ENCODE measurements at places on chromosomes 7 and 10. TPM values are rescaled to one million over a fixed set of nuclear protein-coding genes. Genes with fewer than 3 reads are reported as not detected.

The CYP2C18 gene
- not detected for total RNA-seq

The GNAT3 gene
- total RNA-seq: not detected

The ELMO1 gene
- total RNA-seq: not detected

The HSPB1 gene
- 79.5 TPM for total RNA-seq

The BCL7B gene
- total RNA-seq: 24.8 TPM

The ALOX5 gene
- total RNA-seq: not detected

The SLC18A3 gene
- not detected for total RNA-seq

The THSD7A gene
- not detected for total RNA-seq

The SHH gene
- not detected for total RNA-seq

The TYW1B gene
- total RNA-seq: 1.6 TPM

The PAX4 gene
- not detected for total RNA-seq

The ELN gene
- 974 TPM for total RNA-seq

The AASS gene
- 6.3 TPM for total RNA-seq

The STEAP1 gene
- total RNA-seq: 120 TPM

The TWIST1 gene
- 47.8 TPM for total RNA-seq

The SPDYE11 gene
- total RNA-seq: not detected

The NAT16 gene
- not detected for total RNA-seq

The LRRC4 gene
- total RNA-seq: 0.32 TPM

GRCh38 chr7:155234950-155235789 lies 62.5 kb upstream of the INSIG1 start:
- H3K27ac ChIP-seq: no peak overlapping the region
- H3K27me3 ChIP-seq: no peaks in the 10 kb centered on the region
- no peak for DNase-seq
- H3K36me3 ChIP-seq: no peaks in the 10 kb centered on the region
- peaks cover 6% of the 10 kb centered on the region for H3K4me1 ChIP-seq

- H3K27me3 ChIP-seq: no peaks in the 10 kb centered on the region
- no peak overlapping the region for H3K4me3 ChIP-seq
- no peak for DNase-seq
- H3K4me1 ChIP-seq: peaks cover 9% of the 10 kb centered on the region
Measured at GRCh38 chr10:80491251-80492102, 37.4 kb downstream of the TSPAN14 start.

GRCh38 chr10:22230158-22230833 lies 12.5 kb upstream of the EBLN1 start:
- DNase-seq: peak; percentile 56
- no peak overlapping the region for H3K27ac ChIP-seq
- H3K4me1 ChIP-seq: no peaks in the 10 kb centered on the region
- no peaks in the 10 kb centered on the region for H3K27me3 ChIP-seq
- H3K4me3 ChIP-seq: peak overlapping the region; percentile 85
- H3K36me3 ChIP-seq: no peaks in the 10 kb centered on the region

DNA sequence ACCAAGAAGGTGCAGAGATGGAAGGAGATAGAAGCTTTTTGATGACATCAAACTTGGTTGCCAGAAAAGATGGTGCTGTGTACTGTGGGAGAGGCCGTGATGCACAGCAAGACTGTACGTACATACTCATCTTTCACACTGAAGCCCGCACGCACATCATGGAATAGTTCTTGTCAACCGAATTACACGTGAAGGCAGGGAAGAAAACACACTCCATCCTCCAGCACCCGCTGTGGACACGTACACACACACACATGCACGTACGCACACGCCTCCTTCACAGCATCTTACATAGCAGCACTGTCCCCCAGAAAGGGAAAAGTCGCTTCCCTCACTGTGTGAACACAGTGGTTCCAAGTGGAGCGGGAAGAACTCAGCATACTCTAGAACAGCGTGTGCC lies 54.5 kb upstream of the DDC start:
- H3K4me1 ChIP-seq: no peaks in the 10 kb centered on the region
- H3K36me3 ChIP-seq: 0 out of 2 replicates have a peak, but pooled peaks cover 3% of the 10 kb centered on the region
- DNase-seq: no peak
- H3K27me3 ChIP-seq: no peaks in the 10 kb centered on the region
- H3K4me3 ChIP-seq: no peak overlapping the region

- DNase-seq: no peak
- no peak overlapping the region for H3K4me3 ChIP-seq
- no peaks in the 10 kb centered on the region for H3K36me3 ChIP-seq
Measured at GRCh38 chr7:81206217-81206616, 287.4 kb upstream of the SEMA3C start.

- DNase-seq: peak; percentile 75
- 0 out of 2 replicates have a peak, but pooled peaks cover 4% of the 10 kb centered on the region for H3K36me3 ChIP-seq
Measured at GRCh38 chr10:103884681-103885139, 29.3 kb upstream of the SH3PXD2A start.

DNA sequence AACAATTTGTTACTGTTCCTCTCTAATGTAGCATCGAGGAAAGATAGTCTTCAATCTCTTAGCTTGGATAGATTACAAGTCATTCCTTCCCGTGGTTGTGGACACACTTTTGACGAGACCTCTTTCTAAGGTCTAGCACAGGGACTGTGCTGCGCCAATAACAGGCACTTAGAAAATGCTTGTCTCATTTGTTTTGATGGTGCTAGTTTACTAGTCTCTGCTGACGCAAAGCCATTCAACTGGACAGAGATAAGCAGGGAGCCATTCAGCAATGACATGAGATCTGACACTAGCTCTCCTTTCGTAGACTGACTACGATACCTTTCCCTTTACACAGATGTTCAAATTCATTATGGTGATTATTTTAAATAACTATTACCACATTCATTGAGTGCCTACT lies 6.4 kb upstream of the JAZF1 start:
- H3K4me3 ChIP-seq: no peak overlapping the region
- H3K4me1 ChIP-seq: no peaks in the 10 kb centered on the region
- H3K27ac ChIP-seq: no peak overlapping the region
- no peaks in the 10 kb centered on the region for H3K27me3 ChIP-seq
- H3K36me3 ChIP-seq: no peaks in the 10 kb centered on the region

DNA sequence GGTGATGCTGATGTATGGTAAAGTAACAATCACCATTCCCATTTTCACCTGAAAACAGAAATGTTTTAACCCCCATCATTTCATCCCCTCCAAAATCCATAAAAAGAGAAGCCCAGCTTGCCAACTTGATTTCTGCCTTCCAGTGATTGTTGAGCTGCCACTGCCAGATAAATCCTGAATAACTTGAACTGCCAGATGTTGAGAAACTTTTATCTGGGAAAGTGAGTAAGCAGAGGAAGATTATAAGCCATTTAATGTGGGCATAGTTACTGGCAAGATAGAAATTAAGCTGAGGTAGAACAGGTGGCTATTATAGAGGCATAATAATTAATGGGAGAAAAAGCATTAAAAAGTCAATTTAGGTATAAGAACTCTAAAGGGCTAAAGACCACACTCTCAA lies 534.1 kb downstream of the ANKRD7 start:
- no peak overlapping the region for H3K4me3 ChIP-seq
- H3K36me3 ChIP-seq: no peaks in the 10 kb centered on the region
- DNase-seq: no peak
- no peak overlapping the region for H3K27ac ChIP-seq
- no peaks in the 10 kb centered on the region for H3K27me3 ChIP-seq

DNA sequence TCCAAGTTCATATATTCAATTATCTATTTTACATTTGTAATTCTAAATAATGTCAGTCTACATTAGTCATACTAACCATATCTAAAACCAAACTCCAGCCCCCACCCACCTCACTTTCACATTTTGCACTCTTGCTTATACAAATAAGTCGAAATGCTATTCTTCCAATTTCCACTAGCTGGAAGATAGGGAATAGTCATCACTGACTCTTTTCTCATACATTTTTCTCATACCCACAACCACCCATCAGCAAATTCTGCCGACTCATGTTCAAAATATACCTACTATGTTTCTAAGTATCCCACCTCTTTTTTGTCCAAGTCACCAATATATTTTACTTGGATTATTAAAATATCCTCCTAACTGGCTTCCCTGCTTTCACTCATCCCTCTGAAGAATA lies 93.2 kb upstream of the DGKB start:
- H3K4me1 ChIP-seq: no peaks in the 10 kb centered on the region
- no peaks in the 10 kb centered on the region for H3K27me3 ChIP-seq
- H3K27ac ChIP-seq: no peak overlapping the region
- no peaks in the 10 kb centered on the region for H3K36me3 ChIP-seq

GRCh38 chr7:108124820-108125219 lies 5.3 kb downstream of the LAMB4 start:
- H3K4me3 ChIP-seq: no peak overlapping the region
- H3K27me3 ChIP-seq: no peaks in the 10 kb centered on the region
- H3K4me1 ChIP-seq: no peaks in the 10 kb centered on the region
- no peak overlapping the region for H3K27ac ChIP-seq
- H3K36me3 ChIP-seq: no peaks in the 10 kb centered on the region
- DNase-seq: peak; percentile 60

DNA sequence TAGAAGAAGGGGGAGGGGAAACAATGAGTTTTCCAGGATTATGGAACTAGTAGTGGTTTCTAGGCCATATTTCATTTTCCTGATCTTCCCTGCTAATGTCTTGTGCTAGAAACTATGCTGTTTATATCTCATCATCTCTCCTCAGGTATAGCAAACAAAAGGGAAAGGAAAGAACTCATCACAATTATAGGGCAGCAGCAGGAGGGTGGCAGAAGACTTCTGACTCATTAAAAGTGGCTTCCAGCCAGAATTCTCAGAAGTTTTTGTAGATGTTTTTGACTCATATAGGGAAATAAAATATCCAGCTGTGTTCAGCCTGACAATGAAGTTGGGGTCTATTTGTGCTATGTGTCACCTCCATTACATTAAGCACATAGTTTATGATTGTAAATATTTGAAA lies 6.5 kb downstream of the AHR start:
- H3K4me1 ChIP-seq: peaks cover 79% of the 10 kb centered on the region
- peak overlapping the region; percentile 62 for H3K27ac ChIP-seq
- H3K36me3 ChIP-seq: no peaks in the 10 kb centered on the region
- peak overlapping the region; percentile 86 for H3K4me3 ChIP-seq
- peak; percentile 89 for DNase-seq
- H3K27me3 ChIP-seq: no peaks in the 10 kb centered on the region

DNA sequence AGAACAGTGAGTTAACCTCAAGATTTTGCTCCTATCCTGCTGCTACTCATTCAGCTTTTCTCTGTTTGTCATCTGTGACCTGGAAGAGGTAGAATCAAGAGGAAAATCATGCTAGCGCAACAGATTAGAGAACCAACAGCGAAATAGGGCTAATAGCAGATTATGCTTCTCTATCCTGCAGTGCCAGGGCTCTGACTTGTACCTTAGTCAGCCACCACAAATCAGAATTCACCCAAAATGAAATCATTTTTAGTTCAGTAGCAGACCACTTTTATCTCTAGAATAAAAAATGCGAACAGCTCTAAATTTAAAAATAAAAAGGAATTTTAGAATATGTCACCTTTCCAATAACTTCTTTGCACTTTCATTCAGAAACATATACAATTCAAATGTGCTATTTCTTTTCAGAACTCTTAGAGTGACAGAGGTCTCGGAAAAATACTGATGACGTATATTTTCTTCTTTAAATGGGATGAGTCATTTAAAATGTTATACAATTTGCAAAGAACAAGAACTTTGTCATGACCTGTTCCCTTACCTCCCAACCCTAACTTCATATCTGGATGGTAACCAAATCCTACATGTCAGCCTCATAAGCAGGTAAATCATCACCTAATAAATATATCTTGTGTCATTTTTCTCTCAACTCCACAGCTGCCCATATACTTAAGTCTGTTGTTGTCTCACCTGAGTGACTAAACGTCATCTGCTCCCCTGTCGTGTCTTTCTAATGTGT lies 896.4 kb downstream of the PCDH15 start:
- no peaks in the 10 kb centered on the region for H3K27me3 ChIP-seq
- no peaks in the 10 kb centered on the region for H3K4me1 ChIP-seq
- no peak overlapping the region for H3K27ac ChIP-seq
- no peak for DNase-seq
- no peak overlapping the region for H3K4me3 ChIP-seq

DNA sequence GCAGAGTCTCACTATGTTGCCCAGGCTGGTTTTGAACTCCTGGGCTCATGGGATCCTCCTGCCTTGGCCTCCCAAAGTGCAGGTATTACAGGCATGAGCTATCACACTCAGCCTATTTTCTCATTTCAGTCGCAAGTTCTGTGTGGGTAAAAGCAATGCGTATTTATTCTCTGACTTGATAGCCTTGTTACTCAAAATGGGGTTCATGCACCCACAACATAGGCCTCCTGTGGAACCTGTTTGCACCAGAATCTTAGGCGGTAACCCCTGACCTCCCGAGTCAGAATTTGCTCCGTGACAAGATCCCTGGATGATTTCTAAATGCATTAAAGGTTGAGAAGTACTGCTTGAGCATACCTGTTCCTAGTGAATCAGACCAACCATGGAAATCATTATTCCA lies 7.3 kb downstream of the IL2RA start:
- no peaks in the 10 kb centered on the region for H3K36me3 ChIP-seq
- no peak for DNase-seq
- H3K4me1 ChIP-seq: no peaks in the 10 kb centered on the region
- no peak overlapping the region for H3K4me3 ChIP-seq
- H3K27ac ChIP-seq: no peak overlapping the region

DNA sequence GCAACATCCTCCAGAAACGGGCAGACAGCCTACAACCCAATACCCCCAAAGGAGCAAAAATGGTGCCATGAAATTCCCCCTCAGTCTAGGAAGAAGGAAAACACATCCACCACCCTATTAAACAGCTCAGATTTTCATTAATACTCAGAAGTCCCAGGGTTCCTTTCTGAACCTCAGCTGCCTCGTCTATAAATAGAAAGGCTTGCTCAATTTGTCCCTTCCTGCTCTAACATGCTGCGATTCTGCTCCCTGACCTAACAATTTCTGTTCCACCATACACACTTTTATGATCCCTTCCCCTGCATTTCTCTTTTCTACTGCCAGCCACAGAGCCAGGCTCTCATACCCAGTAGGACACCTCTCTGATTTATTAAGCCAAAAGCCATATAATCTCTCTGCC lies 68.1 kb downstream of the MTERF1 start:
- H3K27me3 ChIP-seq: no peaks in the 10 kb centered on the region
- no peak for DNase-seq
- H3K4me1 ChIP-seq: no peaks in the 10 kb centered on the region
- H3K4me3 ChIP-seq: no peak overlapping the region
- H3K36me3 ChIP-seq: no peaks in the 10 kb centered on the region

GRCh38 chr7:120609136-120609753 lies 248.7 kb downstream of the TSPAN12 start:
- DNase-seq: no peak
- H3K27ac ChIP-seq: no peak overlapping the region
- no peaks in the 10 kb centered on the region for H3K4me1 ChIP-seq
- no peaks in the 10 kb centered on the region for H3K36me3 ChIP-seq
- no peaks in the 10 kb centered on the region for H3K27me3 ChIP-seq
- no peak overlapping the region for H3K4me3 ChIP-seq

GRCh38 chr7:15618275-15618674 lies 56.5 kb upstream of the AGMO start:
- no peak overlapping the region for H3K27ac ChIP-seq
- DNase-seq: no peak
- H3K36me3 ChIP-seq: no peaks in the 10 kb centered on the region

Measured in GM23248 (cell line).